ENCODE measurements at places on chromosomes 11 and 22.

- no peak for DNase-seq
Measured at GRCh38 chr22:32389685-32390084, 22.4 kb downstream of the RTCB start.

DNA sequence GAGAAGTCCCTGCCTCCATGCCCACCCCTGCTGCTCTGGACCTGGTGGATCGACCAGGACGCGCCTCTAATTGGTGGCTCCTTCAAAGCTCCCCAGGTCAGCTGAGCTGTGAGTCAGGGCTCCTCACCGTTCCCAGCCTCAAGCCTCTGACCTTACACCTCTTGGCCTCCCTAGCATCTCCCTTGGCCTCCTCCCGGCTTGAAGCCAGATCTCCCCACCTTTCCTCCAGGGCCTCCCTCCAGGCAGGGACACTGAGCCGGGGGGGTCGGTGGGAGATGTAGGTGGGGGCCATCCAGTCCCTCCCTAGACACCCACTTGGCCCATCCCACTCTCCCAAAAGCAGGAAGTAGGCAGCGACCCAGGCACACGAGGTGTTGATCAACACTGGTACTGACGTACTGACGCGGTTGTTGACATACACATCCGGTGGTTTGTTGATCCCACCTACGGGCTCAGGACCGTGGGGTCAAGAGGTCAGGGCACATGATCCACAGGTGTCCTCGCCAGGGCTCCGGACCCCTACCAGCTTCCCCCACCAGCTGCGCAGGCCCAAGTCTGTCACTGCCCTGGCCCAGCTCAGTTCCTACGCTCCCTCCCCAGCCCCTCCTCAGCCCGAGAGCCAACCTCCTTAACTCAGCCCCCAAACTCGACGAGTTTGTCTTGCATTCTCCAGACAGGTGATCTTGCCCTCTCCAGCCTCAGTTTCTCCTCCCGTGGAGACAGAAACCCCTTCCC, 802 bp downstream of the ATG2A start:
- DNase-seq = no peak

DNA sequence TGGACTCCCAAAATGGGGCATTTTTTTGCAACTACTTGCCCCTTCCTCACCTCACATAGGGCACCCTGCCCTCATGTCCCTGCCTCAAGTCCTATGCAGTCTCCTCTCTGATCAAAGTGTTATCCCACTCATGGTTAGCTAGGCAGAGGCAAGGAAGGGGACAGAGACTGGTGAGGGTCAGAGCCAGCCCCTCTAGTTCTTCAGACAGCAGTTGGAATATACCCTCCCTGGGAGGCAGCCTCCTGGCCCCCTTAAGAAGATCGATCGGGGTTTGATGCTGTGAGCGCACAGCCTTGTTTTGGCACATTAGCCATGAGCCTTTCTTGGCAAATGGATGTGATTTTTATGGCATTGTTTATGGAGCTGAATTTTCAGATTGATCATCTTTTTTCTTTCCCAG, 436.9 kb downstream of the BUD13 start:
- no peak for DNase-seq

DNA sequence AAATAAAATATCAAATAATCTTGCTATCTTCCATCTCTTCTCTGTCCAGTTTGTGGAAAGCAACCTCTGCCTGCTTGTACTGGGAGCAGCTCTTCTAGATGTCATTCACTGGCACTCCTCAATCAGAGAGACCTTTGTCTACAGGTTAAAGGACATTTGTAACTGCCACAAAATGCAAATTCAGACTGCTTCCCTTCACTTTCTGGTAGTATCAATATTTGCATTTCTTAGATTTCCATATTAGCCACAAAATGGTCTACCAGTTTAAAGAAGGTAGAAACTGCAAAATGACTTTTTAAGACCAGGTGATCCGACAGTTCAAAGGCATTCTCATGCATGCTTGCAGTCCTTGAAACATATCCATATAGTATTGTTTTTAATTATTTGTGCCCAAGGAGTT, 51.7 kb upstream of the RCN1 start:
- no peak for DNase-seq

DNA sequence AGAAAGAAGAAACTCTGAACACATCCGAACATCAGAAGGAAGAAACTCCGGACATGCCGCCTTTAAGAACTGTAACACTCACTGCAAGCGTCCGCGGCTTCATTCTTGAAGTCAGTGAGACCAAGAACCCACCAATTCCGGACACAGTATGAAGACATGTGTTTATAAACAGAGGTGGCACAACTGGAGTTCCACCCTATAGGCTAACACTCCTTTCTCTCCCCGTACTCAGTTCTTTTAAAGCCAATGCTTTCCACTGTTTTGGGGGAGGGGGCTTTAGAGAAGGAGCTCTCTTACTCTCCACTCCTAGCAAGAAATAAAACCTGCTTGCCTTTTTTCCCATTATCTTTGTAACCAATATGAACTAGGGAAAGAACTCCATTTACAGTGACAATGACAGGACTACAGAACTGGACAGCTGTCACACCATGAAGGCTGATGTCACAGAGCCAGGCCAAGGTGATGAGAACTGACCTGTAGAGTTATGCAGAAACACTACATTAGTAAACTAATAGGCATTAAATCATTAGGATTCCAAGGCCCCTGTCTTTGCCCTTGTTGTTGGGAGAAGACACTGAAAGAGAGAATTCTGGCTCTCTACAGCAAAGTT, 733 bp downstream of the TRIM5 start:
- no peak for DNase-seq

- DNase-seq = no peak
Measured at GRCh38 chr22:40578171-40578570, 58.3 kb downstream of the MRTFA start.

DNA sequence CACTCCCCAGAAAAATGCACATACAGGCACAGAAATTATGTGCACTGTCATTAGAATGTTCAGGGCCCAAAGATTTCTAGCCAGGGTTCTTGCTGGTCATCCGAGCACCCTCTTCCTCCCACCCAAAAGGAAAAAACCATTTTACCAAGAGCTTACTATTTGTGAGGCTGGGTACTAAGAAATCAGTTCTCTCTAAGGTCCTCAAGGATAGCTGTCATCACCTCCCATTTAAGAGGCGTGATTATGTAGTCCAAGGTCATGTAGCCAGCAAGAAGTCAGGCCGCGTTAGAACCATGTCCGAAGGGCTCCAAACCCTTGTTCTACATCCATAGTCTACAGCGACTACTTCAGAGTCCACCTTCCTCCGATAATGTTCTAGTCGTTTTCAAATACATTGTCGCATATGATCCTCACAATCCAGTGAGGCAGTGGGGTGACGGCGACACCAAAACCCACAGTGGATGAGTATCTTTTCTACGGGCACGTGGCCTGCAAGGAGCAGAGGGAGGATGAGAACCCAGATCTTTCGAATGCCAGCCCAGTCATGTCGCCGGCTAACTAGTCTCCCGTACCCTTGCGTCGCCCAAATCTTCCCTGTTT, 634 bp downstream of the TIMM8B start:
- DNase-seq = no peak

- no peak for DNase-seq
Measured at GRCh38 chr11:128916681-128917080, 25.5 kb downstream of the KCNJ5 start.

GRCh38 chr22:27159716-27160295, 502.4 kb downstream of the MIAT start:
- no peak for DNase-seq

DNA sequence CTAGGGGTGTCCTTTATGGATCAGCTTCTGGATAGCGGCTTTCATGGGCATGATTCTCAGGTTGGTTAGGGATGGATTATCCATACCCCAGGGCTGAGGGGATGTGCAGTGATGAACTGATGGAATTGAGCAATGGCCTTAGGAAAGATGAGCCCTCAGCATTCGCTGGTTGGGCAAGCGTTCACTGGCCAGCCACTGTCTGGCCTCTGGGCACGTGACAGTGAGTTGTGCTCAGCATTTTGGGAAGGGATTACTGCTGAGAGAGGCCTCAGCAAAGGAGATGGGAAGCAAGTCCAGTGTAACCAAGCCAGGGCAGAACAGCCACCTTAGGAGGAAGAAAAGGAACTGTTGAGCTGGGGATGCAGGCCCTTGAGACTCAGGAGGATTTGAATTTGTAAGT, 17.4 kb downstream of the UBASH3B start:
- no peak for DNase-seq

DNA sequence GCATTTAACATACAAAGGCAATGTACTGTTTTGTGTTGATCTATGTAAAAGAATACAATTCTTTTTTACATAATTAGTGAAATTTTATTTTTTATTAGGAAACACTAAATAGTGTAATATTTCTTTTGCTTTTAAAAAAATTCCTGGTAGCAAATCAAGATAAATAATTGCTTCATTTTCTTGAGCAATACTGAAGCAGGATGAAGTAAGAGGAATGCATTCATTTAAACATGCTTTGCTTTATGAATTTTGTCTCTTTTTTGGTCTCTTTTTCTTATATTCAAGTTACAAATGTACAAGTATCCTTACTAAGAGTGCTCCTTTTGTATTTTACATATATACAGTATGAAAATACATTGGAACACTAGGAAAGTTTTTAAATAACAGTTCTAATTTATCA, 144.4 kb upstream of the TEAD1 start:
- DNase-seq = no peak

DNA sequence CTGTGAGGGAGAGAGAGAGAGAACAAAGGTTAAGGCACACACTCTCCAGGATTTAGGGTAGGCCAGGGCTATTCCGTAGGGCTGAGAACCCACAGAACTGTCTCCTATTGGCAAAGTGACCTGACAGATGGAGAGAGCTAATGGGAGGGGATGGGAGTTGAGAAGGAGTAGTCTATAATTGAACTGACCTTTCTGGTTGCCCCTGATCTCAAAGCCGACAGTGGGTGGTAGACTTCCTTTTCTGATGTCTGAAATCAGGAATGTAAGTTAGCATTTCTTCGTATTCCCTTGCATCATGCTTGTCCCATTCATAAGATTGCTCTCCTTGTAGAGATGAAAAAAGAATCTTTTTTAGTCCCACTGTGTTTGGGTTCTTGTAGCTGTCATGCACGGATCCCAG, 210.1 kb downstream of the NTM start:
- peak; percentile 69 for DNase-seq

DNA sequence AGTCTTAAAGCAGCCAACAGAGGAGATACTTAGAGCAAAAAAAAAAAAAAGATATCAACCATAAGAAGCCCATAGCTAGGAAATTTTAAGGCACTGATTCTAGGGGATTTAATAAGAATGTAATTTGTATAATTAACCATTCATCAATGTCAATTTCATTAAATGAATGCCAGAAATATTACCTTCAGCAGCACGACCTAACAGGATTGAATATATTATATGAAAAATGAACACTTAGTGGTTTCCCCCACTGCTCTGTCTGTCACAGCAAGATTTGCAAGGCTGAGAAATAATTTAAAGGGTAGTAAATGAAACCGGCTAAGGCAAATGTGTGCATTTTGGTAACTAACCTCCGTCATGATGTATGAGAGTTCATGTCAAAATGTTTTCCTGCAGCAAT, 319.9 kb downstream of the KIRREL3 start:
- no peak for DNase-seq

DNA sequence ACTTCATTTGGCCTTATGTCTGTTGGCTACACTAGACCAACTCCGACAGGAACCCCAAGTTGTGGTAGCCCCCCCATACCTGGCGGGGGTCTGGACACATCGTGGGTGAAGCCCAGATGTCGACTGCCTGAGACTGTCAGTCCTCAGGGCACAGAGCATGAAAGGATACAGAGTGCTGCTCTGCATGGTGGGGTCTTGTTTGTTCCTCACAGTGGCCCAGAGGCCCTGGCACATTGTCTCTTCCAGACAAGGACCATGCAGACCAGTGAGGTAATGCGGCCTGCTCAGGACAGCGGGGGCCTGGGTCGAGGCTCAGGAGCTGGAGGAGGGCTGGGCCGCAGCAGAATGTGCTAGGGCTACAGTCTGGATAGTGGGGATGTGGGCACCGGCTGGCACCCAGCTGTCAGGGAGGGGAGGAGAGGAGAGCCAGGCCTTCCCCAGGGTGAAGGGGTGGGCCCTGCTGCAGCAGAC, 14.6 kb downstream of the CAPN5 start:
- DNase-seq = no peak

DNA sequence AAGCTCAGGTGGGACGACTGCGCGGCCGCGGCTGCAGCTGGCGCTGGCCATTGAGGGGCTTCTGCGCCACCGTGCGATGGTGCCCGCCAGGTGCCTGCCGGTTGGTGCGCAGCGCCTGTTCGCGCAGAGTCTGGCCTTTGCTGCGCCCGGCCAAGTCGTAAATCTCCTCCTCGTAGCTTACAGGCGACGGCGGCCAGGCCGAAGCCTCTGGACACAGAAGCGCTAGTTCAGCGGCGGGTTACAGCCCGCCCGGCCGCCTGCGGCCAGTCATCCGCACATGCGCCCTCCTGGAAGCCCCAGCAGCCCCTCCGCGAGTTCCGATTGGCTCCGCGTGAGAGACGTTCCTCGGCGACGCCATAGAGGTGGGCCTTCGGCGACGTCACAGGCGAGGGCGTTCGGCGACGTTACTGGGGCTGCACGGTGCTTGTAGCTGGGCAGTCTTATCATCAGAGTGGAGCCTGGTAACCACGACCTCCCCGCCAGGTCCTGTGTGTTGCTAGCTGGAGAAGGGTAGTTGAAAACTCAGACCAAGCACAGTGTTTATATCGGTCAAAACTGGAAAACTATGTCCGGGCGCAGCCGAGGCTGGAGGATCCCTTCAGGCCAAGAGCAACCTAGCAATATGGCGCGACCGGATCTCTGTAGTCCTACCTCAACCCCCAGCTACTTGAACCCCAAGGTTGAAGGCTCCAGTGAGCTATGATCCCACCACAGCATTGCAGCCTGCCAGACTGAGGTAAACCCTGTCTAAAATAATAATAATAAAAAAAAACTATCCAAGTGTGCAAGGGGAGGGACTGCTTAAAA, 265.7 kb downstream of the OR4C45 start:
- DNase-seq = no peak

DNA sequence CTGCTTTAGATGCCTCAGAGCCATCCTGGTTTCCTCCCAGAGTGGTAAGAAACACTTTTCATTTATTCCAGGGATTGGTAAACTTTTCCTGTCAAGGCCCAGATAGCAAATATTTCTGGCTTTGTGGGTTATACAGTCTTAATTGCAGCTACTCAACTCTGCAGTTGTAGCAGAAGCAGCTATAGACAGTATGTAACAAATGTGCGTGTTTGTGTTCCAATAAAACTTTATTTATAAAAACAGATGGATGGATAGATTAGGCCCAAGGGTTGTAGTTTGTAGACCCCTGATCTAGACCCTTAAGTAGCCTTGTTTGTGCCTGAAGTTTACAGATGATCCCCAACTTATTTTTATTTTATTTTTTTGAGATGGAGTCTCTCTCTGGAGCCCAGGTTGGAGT, 17.9 kb downstream of the NNMT start:
- DNase-seq = no peak

GRCh38 chr11:30260813-30261212, 30.0 kb downstream of the FSHB start:
- no peak for DNase-seq
